ENCODE measurements at places on chromosomes 2 and 18.

GRCh38 chr2:134284119-134284670 is 30.3 kb downstream of the MGAT5 start:
- DNase-seq, result no peak

GRCh38 chr2:48448274-48449061 is 81.5 kb upstream of the STON1 start:
- DNase-seq, result no peak

GRCh38 chr2:214139630-214140284 is 271.1 kb upstream of the VWC2L start:
- DNase-seq, result no peak

DNA sequence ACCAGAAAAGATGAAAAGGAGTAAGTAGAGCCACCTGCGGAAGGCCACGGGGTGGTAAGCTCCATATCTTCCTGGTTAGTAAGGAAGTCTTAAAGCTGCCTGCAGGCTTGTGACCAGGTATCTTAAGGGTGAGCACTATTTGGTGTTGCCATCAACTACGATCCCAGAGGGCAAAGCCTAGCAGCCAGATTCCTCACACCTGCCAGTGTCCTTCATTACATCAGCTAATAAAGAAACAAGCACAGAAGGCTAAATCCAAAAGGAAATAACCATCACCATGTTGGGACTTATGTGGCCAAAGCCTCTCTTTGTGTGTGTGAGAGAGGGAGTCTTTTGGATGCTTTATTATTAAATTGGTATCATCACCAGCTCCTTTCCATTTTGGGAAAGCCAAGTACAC is 123.5 kb downstream of the ALK start:
- DNase-seq, result no peak

DNA sequence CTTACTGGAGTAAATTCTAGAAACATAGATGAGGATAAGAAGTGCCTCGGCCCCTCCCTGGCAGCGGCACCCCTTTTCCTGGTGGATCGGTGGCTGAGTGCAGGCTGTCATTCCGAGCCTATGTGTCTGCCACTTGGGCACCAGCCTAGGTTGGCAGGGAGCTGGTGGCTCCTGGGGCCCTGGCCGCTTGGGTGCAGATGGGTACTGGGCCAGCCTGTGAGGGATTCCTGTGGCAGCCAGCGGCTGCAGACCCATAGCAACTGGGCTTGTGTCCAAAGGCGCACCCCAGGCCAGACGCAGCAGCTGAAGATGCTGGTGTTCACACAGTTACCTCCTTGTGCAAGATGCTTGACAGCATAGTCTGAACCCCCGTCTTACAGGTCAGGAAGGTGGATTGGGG is 2.8 kb downstream of the SNORC start:
- DNase-seq, result no peak

GRCh38 chr18:5158172-5158571 is 38.9 kb downstream of the AKAIN1 start:
- DNase-seq, result no peak

DNA sequence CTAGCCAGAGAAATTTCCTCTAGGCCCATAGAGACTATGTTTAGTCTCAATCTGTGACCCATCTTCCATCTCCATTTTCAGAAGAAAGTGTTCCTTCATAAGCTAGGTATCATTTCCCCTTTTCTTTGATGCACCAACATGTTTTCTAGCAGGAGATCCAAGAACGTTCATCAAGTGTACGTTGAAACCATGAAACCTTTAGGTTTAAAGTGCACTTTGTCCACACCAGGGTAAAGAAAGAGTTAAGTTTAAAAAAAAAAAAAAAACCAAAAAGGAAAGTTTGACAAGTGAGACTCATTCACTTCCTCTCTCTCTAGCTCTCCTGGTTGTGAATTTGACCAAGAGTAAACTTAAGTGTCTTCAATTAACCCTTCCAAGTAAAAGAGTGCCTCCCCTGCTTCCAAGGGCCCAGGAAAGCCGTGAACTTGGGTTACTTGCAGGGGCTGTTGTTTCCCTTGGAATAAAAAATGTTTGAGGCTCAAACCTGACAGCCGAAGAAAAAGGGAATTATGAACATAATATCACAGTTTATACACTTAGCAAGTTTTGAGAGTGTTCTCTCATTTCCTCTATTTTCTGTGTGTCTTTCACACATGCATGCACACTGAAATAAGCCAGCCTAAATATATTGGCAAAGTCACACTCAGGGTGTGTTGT is 56.7 kb downstream of the LBH start:
- DNase-seq, result no peak

GRCh38 chr2:26852405-26853306 is 4.7 kb downstream of the DPYSL5 start:
- DNase-seq, result no peak

DNA sequence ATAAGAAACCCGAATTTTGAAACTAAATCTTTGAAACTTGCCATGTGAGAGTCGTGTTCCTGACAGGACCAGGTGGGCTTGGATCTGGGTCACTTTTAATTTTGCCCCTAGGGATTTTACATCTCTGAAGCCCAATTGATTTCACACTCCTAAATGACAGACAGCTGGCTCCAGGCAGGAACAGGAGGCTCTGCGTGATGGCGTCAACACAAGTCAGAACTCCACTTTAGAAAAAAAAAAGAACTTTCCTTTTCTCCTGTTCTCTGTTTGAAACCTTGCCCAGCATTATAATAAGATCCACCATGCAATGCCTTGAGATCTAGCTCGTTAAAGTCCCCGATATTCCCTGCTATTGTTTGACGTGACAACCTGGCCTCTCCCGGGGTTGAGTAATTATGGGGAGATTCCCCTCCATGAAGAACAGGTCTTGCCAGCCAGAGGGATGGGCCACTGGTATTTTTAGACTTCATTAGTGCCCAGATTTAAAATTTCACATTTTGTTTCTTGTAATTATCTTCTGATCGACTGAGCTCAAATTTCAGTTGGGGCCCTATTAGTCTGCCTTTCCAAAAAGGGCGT is 260.3 kb downstream of the KLHL29 start:
- no peak for DNase-seq

- DNase-seq, result no peak
These were observed 21.4 kb downstream of the HADHA start for GRCh38 chr2:26223018-26223417.

GRCh38 chr18:61831071-61831470 is 61.7 kb downstream of the RNF152 start:
- DNase-seq, result no peak

GRCh38 chr18:2654928-2655177 is 673 bp upstream of the SMCHD1 start:
- DNase-seq, result no peak

GRCh38 chr18:11951390-11951851 is 29.9 kb upstream of the IMPA2 start:
- no peak for DNase-seq

DNA sequence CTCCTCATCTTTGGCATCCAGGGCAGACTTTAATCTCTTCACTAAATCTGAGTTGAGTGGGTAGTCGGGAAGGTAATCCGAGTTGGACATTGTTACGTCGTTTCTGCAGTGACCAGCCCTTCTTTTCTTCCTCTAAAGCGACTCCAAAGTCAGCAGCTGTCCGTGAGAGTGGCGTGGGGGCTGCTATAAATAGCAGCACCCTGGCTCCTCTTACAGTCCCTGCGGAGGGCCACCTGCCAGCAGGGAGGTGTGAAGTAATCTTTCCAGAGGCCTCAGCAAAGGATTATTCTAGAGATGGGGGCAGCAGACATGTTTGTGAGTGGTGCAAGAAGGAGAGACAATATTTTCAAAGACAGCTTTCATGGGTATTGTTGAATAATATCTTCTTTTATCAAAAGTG is at the start of gene ASB18:
Gene ASB18 (minus strand): TSS at position 151 of the 400 bp plus-strand sequence. CDS start 61 bp downstream, at position 90.
- DNase-seq, result no peak

- DNase-seq, result no peak
These were observed 110.0 kb upstream of the EPAS1 start for GRCh38 chr2:46187112-46187618.

GRCh38 chr2:232351686-232352510 is 26.7 kb upstream of the ALPP start:
- no peak for DNase-seq

DNA sequence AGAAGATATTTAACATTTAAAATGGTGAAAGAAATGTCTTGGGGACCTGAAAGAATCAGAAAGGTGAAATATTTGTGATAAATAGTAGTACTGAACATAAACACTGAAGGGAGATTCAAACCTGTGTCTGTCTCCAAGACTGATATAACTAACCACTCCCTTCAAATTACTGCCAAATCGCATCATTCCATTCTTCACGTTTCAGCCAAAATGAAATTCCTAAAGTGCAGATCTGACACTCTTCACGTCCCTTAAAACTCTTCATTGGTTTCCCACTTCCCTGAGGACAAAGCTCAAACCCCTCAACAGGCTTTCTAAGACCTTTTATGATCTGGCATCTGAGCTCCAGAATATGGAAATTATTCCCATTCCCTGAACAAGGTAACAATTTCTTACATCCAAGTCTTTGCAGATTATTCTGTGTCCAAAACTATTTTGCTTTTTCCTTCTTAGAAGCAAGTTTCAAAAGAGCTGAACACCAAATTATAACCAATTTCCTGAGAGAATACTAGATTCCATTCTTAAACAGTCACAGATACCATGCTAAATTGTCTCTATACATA is 18.9 kb downstream of the SLC8A1 start:
- no peak for DNase-seq

DNA sequence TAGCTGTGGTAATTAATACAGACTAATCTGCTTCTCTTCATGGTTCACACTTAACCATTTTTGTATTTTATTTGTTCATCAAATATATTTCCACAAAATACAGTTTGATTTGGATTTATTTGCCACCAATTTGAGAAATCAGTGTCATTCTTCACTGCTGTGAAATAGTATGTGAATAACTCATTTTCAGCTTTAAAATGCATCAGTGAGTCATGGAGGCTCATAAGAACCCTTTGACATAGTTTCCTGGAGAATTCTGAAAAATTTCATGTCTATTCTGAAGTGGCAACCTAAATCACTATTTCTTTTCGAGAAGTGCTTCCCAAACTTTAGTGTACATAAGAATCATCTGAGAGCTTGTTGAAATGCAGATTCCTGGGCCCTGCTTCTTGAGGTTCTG is 1026.7 kb upstream of the ACVR2A start:
- no peak for DNase-seq

GRCh38 chr2:9780368-9781130 is 62.7 kb upstream of the TAF1B start:
- no peak for DNase-seq

DNA sequence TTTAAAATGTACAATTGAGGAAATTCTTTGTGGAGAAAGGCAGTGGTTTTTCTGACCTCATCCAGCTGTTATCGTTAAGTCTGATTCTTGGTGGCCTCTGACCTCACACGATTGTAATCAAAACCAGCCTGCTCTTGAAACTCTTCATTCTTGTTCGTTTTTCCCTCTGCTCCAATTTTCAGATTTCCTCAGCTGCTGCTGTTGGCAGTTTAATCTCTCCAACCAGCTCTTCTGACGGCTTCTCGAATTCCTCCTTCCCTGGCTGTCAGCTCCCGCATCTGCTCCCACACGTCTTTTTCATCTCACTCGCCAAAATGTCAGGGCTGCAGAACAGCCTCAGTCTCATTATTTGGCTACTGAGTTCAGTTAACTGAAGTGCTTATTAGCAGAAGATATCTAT is 136.1 kb downstream of the DCDC2C start:
- DNase-seq, result peak; percentile 49

GRCh38 chr2:105454801-105455485 is 56.1 kb upstream of the FHL2 start:
- peak; percentile 1 for DNase-seq

GRCh38 chr2:28338046-28338817 is 54.4 kb upstream of the FOSL2 start:
- no peak for DNase-seq

DNA sequence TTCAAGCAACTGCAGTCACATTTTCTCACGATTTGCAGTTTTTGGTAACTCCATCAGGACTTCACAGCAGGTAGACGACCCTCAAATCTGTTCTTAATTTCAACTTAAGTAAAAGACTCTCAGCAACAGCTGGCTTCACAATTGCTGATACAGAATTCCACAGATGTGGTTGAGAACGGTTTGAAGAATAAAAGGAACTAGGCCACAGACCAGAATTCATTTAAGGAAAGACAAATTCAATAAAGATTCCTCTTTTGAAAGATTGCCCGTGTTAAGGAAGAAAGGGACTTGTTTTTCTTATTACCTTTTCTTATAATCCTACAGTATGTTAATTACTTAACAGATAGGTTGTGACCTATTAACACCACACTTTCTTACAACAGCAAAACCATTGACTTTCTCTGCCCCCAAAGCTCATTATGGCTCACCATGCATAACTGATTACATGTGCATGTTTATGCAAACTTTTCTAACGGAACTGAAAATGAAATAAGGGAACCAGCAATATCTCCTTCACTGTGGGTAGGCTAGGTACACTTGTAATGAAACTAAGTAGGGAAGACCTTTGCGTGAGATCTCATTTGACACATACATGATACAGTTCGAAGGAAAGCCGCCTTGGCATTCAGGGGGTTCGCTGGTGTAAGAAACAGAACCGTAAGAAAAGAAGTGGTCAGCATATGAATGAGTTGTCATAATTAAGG is 4.7 kb upstream of the ZNF516 start:
- no peak for DNase-seq

GRCh38 chr2:215601990-215602721 is 166.3 kb upstream of the FN1 start:
- no peak for DNase-seq

- peak; percentile 10 for DNase-seq
These were observed 134.9 kb upstream of the REV1 start for GRCh38 chr2:99624677-99625076.

- DNase-seq, result no peak
These were observed 39.0 kb downstream of the FAM171B start for GRCh38 chr2:186732843-186733242.

DNA sequence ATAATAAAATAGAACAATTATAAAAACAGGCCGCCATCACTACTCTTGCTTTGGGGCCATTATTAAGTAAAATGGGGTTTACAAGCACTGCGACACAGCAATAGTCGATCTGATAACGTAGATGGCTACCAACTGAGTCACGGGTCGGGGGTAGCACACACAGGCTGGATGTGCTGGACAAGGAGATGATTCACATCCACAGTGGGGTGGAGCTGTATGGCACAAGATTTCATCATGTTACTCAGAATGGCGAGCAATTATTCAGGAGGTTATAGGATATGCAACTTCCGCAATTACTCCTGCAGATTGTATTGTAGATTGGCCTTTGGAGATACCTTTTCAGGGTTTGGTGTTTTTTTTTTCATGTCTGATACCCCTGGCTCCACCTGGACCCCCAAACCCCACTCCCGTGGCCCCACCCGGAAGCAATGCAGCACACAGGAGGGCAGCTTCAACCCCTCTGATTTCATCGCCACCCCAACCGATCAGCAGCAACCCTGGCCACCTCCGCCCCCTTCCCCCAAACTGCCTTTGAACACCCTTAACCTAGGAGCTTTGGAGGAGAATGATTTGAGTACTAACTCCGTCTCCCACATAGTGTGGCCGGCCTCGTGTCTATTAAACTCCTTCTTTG is 21.4 kb upstream of the MLPH start:
- DNase-seq, result no peak

- peak; percentile 42 for DNase-seq
These were observed 7.9 kb upstream of the CFAP36 start for GRCh38 chr2:55511508-55512124.

All from NCI-H2081 (cell line).